ENCODE measurements at places on chromosomes 16 and 17.

DNA sequence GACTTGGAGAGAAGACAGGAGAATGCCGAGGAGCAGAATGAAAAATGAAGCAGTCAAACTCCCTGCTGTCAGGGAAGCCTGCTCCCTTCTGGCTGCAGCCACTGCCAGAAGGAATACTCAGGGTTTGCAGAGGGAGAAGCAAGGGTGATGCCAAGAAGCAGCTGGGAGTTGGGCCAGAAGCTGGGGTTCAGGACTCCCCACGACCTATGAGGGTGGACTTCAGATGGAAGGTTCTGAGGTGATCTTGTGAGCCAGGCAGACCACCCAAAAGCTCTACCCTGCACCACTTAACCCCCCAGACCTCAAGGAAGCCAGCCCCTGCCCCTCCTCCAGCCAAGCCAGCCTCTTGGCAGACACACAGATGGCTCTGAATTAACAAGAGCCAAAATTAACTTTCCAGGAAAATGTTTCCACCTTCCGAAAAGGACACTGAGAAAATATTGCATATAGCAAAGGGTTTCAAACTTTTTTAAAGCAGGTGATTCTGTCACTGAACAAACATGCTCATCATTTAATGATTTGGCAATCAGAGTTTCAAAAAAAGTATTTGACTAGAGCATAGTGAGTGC is 126.0 kb upstream of the ERCC4 start:
- no peak for DNase-seq

DNA sequence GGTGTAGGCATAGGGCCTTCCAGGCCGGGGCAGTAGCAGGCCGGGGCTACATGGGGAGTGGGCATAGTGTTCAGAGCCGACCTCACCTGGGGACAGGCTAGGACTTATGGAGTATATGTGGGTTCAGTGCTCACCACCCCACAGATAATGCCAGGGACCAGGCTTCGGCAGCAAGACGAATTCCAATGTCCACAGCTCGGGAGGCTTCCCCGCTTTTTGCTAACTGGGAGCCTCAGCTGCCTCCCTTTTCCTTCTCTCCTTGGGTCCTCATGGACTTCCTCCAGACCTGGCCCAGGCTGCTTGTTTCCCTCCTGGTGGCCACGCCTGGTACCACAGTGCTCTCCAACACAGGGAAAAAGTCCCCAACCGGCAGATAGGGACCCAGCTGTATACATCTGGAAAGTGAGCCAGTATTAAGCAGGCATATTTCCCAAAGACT is 20.1 kb upstream of the SLC46A1 start:
- no peak for DNase-seq

DNA sequence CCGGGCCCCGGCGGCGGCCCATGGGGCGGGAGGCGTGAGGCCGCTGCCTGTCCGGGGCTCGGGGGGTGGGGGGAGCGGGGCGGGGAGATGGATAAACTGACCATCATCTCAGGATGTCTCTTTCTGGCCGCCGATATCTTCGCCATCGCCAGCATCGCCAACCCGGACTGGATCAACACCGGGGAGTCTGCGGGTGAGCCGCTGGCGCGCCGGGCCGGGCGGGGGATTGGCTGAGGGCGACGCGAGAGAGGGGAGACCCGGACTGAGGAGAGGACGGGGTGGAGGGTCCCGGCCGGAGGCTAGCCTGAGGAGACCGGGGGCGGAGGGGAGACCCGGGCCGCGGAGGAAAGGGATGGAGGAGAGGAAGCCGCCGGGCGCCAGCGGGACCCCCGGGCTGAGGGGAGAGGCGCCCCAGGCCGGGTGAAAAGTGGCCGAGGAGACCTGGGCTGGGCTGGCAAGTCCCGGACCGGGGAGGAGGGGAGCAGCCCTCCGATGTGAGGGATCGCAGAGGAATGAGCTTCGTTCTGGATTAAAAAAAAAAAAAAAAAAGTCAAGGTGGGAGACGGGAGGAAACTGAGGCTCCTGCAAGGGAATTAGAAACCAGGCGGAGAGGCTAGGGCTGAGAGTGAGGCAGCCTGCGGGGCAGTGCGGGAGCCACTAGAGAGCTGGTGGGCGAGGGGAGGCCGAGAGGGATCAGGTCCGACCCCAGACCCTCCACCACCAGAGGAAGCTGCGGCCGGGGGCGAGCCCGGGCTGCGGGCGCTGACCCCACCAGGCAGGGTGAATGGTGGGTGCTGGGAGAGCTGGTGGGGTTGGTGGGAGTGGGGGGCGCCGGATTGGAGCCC is 526 bp downstream of the MOSMO start:
- DNase-seq, result peak; percentile 20

GRCh38 chr16:83143788-83144187 is 517.0 kb downstream of the CDH13 start:
- no peak for DNase-seq

DNA sequence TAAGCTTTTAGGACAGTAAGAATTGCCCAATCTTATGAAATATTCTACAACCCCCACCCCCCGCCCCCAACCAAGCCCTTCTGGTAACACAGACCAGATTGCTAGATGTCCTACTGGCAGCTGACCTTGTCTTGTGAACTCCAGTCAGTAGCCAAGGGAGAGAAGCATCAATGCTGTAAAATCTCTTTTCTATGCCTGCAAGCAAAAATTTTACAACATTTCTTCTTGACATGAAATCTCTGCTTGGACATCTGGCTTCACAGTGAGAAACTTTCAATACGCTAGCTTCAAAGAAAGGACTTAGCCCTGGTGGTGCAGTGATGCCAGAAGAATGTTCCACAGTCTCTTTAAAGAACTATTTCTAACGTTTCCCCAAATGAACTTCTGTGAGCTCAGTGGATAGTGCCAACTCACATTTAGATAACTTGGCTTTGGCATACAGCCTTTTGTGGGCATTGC is 169.3 kb upstream of the AXIN2 start:
- no peak for DNase-seq

DNA sequence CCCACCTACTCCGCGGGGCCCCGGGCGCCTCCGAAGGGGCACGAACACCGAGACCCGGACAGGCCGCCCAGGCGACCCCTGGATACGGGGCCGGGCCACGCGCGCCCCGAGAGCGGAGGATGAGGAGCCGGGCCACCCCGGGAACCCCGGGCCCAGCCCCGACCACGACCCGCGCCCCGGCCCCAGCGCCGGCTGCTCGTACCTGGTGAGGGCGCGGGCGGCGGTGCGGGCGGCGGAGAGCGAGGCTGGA is 192 bp downstream of the FASN start:
- DNase-seq, result no peak

GRCh38 chr16:28110074-28110473 is 46.6 kb upstream of the GSG1L start:
- no peak for DNase-seq

DNA sequence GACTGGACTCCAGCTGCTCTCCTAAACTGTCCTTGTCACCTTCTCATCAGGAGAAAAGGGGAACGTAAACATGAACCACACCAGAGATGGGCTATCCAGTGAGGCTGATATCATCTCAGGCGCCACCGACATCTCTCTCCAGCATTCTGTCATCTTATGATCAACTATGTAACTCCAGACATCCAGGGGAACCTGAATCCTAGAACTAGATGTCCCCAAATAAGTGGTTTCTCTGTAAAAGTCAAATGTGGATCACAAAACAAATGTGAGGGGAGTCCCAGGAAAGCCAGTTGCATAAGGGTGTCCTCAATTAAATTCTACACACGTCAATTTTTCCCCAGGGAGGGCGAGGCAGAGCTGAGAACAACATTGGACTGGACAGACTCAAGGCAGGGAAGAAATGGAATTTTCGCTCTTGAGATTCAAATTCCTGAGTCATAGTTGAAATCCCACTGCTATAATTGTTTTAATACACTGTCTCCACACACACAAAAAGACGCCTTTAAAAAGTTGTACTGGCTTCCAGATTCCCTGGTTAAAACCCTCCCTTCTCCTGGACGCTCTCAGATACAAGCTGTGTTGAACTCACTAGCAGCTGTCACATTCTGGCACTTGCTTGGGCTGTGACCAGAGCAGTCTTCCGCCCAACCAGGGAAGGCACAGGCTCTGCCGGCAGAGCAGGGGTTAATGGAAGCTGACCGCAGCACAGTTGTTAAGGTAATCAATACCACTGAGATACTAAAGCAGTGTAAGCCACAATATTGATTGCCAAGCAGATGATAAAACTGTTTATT is 62.6 kb downstream of the ZFHX3 start:
- DNase-seq, result no peak

GRCh38 chr16:1789643-1790045 is 3.9 kb downstream of the IGFALS start:
- no peak for DNase-seq

GRCh38 chr16:82629441-82630027 is 2.8 kb downstream of the CDH13 start:
- DNase-seq, result no peak

DNA sequence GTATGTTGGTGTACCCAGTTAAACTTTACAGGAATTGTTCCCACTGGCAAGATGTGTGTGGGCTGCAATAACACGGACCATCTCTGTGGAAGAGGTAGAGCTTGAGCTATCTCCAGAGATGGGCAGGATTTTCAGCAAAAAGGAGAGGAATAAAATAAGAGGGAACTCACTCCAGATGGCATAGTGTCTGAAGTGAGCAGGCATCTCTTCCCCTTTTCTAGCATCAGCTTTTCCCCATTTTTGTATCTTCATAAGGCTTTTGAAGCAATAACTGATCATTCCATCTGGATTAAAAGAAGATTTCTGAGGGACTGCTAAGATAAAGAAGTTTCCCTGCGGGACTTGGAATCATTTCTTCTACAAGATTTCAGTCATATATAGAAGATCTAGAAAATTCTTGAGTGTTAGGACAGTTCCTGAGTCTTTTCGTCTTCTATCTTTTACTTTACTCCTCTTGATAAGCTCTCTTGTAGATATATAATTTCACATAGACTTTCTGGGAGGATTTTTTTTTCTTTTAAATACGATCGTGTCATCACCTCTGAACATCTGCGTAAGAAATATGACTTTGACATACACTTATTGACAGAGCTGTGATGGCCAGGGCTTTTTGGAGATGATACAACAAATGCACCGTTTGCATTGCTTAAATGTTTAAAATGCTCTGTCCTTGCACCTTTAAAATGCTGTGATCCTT is 2.1 kb downstream of the CPD start:
- no peak for DNase-seq

GRCh38 chr17:61758430-61758829 is 104.9 kb downstream of the BRIP1 start:
- no peak for DNase-seq

DNA sequence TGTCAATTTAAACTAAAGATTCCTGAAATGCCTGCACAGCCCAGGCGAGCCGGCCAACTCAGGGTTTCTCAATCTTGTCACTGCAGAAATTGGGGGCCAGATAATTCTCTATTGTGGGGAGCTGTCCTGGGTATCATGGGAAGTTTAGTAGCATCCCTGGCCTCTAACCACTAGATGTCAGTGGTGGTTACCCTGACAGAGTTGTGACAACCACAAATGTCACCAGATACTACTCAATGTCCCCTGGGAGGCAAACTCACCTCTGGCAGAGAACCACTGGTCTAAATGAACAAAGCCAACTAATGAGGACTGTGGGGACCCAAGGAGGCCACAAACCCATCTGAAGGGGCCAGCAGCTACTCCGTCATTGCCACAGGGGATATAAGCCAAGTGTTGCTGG is 90.9 kb downstream of the MYH11 start:
- peak; percentile 59 for DNase-seq

- no peak for DNase-seq
These were observed 77.6 kb upstream of the RBL2 start for GRCh38 chr16:53356478-53357207.

GRCh38 chr16:8655184-8655717 is 19.2 kb upstream of the ABAT start:
- DNase-seq, result no peak

DNA sequence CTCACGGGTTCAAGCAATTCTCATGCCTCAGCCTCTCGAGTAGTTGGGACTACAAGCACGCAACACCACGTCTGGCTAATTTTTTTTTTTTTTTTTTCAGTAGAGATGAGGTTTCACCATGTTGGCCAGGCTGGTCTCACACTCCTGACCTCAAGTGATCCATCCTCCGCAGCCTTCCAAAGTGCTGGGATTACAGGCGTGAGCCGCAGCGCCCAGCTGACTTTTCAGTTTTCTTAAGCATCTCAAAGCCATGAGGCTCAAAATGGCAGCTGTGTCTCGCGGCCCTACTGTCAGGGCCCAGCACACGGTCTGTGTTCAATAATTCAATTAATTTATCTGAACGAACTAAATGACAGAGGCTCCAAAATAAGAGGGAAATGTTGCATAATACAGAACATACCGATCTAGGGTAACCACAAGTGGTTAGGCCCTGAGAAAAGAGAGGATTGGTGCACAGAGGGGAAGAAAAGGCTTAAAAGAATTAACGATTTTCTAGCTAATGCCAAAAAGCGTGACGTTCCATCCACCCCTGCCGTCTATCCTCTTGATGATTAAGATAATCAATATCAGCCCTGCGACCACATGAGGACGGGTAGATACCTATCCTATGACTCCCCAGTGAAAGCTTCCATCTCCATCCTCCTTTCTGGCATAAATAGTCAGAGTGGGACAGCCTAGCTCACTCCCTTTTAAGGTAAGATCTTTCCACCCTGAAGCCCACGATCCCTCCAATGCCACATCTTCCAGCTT is 136.9 kb downstream of the SLC39A11 start:
- DNase-seq, result no peak

DNA sequence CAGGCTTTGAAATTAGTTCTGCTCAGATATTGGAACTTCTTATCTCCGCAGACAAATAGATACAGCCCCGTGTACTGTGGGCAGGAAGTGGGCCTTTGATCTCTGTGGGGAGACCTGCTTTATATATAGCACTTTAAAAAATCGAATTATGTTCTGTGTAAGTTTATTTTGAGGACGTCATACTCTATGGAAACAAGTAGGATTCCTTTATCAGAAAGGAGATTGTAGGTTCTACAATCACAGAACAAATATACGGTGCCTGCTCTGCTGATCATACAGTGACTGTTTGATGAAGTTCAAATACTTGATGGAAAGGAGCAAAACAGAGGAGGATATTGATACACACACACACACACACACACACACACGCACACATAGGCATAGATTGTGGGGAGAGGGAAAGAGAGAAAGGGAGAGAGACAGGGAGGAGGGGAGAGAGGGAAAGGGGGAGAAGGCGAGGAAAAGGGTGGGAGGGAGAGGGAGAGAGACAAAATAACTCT is 14.7 kb upstream of the TMEM220 start:
- DNase-seq, result no peak

DNA sequence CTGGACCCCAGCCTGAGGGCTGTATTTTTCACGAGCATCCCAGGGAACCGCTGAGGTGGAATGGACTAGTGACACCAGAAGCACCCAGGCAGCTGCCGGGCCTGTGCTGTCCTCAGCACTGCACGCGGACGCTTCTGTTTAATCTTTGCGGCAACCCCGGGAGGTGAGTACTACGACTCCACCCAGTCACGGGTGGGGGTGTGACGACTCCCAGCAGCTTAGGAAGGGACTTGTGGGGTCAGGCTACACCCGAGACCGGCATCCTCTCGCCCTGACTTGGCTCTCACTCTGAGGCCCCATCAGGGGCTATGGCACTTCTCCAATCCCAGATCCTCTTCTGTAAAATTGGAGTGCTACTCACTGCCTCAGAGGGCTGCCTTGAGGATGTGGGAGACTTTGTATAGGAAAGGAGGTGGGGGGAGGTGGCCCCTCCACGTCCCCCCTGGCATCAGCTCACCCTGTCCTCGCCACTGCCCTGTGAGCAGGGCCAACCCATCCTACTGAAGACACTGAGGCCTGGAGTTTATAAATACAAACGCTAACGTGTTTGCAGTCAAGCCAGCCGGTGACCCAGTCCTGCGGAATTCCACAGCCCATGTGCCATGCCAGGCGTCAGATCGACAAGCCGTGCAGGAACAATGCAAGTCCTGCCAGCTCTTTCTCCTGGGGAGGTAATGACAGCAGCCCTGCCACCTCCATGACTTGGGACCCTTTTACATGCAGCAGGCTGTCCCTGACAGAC is 44.4 kb downstream of the PPL start:
- no peak for DNase-seq

- no peak for DNase-seq
These were observed 25.1 kb downstream of the SLC7A5 start for GRCh38 chr16:87844120-87844733.
